ENCODE measurements at places on chromosomes 6 and 20.

DNA sequence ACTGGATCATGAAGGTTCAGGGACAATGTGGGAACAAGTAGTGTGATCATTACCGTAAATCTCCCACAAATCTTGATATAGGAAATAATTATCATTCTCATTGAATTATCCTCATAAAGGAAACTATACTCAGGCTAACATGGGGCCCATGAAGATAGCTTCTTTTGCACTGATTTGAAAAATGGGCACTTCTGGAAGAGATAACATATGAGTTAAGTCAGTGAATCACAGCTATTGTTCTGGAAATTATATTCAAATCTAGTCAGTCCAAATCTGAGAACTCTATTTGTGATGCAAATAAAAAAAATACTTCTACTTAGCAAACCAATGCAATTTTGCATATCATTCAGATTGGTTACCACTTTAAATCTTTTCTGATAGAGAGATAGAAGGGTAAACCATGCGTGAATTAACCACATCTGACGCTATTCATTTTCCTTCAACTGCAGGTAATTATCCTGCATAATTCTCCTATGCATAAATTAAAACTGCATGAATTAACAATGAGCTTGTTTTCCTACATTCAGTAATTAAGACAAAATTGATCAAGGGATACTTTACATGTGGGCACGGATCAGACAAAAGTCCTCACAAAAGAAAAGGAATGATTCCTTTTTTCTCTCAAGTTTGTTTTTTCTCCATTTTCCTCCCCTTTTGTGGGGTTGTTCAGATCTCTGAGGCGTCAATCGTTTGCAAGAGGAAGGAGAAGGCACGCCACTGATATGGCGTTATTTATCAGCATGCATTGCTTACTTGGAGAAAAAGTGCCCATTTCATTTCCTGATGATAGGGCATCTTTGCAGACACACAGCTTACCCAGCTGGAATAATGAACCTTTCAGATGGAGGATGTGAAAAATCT is 36.4 kb downstream of the RIPOR2 start:
- DNase-seq: no peak

DNA sequence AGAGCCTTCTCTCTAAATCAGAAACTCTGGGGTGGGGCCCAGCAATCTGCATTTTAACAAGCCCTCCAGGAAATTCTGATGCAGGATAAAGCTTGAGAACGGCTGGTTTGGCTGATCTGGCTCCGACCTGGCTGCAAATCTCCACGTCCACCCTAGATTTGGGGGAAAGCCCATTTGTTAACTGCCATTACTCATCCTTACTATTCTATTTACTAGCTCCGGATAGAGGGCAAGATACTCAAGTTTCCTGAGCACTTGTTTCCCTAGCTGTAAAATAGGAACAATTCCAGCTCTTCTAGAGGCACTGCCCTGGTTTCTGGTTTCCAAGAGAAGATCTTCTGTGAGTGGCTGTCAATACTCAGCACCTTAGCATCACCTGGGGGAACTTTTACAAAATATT is 44.4 kb downstream of the DAAM2 start:
- no peak for DNase-seq

- no peak for DNase-seq
Observed at GRCh38 chr6:44797746-44798145, 410.2 kb downstream of the CDC5L start.

- DNase-seq: no peak
Observed at GRCh38 chr6:122753000-122753687, 26.4 kb upstream of the FABP7 start.

DNA sequence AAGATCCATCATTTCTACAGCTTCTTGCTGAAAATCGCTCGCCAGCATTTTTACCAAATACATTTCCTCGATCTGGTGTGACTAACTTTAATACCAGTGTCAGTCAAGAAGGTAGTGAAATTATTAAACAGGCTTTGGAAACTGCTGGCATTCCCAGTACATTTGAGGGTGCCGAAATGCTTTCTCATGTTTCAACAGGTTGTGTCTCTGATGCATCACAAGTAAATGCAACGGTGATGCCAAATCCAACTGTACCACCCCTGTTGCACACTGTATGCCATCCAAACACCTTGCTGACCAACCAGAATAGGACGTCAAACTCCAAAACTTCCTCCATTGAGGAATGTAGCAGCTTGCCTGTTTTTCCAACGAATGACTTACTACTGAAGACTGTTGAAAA is 64.4 kb upstream of the SMIM8 start:
- DNase-seq: no peak

- DNase-seq: no peak
Observed at GRCh38 chr6:136961848-136962247, 39.7 kb downstream of the SLC35D3 start.

- DNase-seq: no peak
Observed at GRCh38 chr6:158316022-158316421, 3.8 kb downstream of the TULP4 start.

- DNase-seq: no peak
Observed at GRCh38 chr6:109788687-109789086, 97.6 kb downstream of the FIG4 start.

DNA sequence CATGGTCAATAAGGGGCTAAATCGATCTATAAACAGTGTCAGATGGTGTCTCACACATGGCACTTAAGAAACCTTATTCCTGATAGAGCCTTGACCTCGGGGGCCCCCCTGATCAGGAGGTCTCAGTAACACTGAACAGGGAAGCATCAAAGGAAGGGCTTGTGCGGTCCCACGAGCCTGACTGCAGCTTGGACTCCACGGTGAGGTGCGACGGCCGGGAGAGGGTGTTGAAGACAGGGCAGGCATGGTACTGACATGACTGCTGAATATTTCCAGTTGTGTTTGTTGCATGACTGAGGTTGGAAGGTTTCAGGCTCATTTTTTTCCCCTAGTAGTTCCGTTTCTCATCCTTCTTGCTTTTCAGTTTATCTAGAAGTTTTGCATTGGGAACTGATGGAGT is 107.1 kb upstream of the JAG1 start:
- DNase-seq: no peak

DNA sequence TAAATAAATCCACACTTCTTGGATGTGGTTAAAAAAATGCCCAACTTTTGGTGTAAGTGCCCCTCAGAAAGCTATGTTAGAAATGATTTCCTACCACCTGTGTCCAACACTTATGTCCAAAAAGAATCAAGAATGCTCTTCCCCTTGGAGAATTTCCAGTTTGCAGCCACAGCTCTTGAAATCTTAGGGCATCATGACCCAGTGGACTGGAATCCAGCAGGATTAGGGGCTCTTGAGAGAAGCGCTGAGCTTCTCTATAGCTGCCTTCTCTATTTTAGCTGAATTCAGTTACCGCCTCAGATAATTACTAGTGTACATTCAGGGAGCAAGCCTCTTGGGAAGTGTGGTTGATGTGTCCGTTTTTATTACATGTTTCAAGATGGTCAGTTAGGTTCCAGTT is 2.5 kb downstream of the PHACTR1 start:
- no peak for DNase-seq

GRCh38 chr20:54624706-54625390 is 149.5 kb downstream of the DOK5 start:
- no peak for DNase-seq

DNA sequence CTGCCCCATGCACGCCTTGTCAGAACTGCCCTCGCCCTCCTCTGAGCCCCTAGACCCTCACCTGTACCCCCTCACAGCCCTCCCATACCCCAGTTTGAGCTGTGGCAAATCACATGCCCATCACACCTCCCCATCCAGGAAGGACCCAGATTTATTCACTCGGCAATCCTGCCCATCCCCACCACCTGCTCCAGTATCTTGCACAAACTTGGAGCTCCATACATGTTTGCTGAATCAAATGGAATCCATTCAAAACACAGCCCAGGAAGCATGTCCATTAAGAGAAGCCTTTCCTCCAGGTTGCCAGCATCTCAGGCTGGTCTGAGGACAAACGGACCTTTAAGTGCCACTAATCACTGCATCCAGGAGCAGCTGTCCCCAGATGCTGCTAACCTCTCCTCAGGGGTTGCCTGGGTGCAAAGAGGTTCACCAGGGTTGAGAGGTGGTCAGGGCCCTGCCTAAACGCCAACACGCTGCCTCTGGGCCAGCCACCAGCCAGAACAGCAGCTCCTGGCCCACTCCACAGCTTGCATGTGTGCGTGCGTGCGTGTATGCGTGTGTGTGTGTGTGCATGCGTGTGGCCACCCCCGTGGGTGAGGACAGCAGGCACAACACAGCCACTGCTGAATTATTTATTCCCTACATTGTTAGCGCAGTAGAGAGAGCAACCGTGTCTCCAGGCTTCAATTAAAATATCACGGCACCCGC is 31.0 kb downstream of the GRM4 start:
- no peak for DNase-seq

DNA sequence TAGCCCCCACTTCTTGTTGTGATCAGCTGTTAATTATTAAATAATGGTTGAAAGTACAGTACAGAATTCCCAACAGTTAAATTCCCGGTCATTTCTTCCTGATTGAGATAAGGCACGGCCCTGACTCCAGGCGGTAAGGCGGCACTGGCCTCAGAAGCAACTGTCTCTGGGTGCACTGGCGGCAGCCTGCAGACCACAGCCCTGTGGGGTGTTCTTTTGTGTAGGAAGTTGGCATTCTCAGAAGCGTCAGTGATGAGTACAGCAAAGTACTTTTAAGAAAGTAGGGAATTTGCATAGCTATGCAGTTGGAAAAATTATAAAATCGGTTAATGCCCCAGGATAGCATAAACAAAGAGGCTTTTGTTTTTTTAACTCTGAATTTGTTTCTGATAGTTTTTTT is 50.5 kb downstream of the SAMD5 start:
- DNase-seq: no peak

DNA sequence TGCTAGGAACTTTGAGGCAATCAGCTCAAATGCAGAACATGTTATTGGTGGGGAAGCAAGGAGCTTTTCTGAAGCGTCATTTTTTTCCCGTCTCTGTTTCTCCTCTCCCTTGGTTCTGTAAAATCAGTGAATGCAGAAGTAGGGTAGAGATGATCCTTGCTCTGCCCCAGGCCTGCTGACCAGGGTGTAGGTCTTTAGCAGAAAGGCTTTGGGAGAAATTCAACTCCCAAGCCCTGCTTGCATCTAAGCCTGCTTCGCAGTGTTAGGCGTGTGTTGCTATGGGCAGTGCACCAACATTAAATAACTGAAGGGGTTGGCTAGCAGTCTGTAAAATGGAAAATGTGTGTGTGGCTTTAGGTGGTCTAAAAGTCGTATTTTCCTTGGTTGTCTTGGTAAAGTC is 45.9 kb downstream of the SASH1 start:
- DNase-seq: no peak

- no peak for DNase-seq
Observed at GRCh38 chr6:116405138-116405537, 34.4 kb downstream of the DSE start.

DNA sequence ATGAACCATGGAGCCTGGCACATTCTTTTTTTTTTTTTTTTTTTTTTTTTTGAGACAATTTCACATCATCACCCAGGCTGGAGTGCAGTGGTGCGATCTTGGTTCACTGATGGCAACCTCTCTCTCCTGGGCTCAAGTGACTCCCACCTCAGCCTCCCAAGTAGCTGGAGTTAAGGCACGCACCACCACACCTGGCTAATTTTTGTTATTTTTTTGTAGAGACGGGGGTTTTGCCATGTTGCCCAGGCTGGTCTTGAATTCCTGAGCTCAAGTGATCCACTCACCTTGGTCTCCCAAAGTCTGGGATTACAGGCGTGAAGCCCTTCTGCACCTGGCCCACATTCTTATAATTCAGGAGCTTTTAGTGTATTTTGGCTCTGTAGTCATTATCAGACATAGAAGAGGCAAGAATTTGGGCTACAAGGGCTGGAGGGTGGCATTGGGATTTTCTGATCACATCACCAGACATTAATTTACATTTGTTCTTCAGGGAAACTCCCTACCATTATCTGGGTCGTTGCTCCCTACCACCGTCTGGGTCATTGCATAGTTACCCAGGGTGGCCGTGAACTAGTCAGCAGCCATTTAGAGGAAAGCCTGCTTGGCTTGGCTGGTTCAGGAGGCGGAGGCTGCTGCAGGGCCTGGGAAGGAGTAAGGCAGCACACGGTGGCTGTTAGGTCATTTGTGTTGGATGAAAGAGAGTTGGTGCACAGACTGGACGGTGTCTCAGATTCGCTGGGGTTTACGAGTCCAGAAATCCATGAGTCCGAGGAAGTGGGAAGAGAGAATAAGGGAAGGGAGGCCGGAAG is 17.6 kb downstream of the ARID1B start:
- no peak for DNase-seq

DNA sequence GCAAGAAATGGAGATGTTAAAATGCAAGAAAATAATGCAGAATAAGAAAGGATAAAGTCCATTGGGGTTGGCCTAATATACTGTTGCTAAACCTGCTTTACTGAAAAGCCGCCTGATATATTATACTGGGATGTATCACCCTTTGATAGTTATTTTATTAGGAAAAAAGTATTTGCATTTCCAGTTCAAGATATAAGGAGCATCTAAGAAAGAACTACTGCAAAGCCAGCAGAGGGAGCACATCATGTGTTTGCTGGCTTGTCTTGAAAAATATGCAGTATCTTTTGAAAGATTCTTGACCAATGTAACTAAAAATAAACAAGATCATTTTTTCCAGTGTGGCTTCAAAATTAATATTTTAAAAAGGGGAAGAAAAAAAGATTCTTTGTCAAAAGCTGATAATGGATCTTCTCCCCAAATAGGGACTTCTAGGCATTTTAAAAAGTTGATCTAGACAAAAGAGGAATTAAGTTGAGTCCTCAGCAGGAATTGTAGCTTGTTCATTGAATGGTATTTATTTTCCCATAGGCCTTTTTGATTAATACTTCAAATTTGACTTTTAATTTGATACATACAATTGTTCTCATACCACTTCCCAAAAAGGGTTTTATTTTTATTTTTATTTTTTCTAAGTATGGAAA is 214.9 kb downstream of the ZFAND3 start:
- no peak for DNase-seq

GRCh38 chr6:166957087-166957804 is 896 bp upstream of the RNASET2 start:
- DNase-seq: no peak

DNA sequence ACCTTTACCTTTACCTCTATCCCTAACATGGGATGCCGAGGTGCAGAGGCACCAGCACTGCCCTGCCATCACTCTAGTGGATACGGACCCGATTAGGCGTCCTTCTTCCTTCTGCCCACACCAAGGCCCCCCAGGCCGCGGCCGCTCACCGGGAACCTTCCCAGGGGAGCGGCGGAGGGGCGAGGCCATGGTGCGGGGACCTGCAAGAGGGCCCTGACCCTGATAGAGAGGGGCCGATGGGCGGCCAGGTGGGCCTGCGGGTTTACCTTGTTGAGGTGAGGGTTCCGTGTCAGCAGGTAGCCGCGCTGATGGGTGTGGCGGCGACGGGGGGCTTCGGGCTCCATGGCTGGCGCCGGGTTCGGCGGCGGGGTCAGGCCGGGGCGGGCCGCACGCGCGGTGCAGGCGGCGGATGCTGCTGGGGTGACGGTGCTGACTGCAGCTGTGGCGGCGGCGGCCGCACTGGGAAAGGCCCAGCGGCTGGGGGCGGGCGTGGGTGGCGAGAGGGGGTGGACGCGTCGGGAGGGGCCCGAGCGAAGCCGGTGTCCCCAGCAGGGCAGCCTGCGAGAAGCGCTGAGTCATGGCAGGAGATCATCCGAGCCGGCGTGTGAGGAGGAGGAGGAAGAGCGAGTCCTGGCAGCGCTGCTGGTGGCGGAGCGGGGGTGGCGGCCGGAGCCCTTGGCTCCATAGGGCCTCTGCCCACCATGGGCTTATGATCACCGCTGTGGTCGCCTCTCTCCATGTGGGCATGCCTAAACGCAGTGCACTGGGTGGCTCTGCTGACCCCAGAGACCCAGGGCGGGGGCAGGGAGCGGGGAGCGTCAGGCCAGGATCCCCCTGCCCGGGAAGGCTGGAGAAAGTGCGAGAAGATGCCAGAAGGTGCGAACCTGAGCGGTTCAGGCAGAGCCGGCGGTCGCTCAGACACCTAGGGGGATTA is at the start of gene ME1:
Gene ME1, minus strand, starts transcription at position 441 of the 934 bp plus-strand sequence. Its CDS starts 97 bp downstream, at position 344.
- DNase-seq: no peak
